Hematopoietic multipotent progenitor cell treated with erythropoietin and hydrocortisone succinate and interleukin-3 and kit ligand, for 6 days (in vitro differentiated cells): ENCODE measurements at places on chromosomes 12 and 14.

- DNase-seq, result no peak
These were observed 19.5 kb downstream of the TRAF3 start for GRCh38 chr14:102796661-102797190.

- DNase-seq, result peak; percentile 66
These were observed 87.7 kb downstream of the PELI2 start for GRCh38 chr14:56205881-56206280.

DNA sequence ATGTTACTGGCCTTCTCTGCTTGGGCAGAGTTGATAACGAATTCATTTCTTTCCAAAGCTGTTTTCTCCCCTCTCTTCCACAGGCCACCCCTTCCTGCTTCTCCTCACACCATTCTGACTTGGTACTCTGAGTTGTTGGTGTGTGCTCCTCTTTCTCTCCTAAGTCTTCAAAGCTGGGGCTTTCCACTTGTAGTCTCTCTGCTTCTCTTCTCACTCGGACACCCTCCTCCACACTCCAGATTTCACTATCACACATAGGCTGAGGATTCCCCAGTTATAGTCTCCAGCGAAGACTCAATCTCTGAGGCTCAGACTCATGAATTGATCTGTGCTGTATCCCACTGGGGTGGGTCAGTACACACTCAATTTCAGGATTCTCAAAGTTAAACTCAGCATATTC lies 201.0 kb downstream of the SSPN start:
- no peak for DNase-seq

DNA sequence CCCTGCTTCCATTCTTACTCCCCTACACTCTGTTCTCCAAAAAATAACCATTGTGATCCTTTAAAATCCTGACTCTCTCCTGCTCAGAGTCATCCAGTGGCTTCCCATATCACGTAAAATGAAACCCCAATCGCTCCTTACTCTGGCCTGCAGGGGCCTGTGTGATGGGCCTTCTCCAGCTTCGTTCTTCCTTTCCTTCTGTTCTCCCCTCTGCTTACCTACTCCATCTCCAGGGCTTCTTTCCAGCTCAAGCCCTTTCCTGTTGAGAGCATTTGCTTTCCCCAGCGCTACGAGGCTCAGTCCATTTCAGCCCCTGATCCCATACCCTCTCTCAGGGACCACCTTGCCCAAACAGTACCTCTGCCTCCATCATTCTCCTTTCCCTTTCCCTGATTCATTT lies 144.4 kb upstream of the ARHGAP5 start:
- no peak for DNase-seq

GRCh38 chr14:58479975-58480374 lies 52.5 kb downstream of the KIAA0586 start:
- peak; percentile 17 for DNase-seq

GRCh38 chr14:56895154-56895553 lies 84.9 kb upstream of the OTX2 start:
- DNase-seq, result no peak

DNA sequence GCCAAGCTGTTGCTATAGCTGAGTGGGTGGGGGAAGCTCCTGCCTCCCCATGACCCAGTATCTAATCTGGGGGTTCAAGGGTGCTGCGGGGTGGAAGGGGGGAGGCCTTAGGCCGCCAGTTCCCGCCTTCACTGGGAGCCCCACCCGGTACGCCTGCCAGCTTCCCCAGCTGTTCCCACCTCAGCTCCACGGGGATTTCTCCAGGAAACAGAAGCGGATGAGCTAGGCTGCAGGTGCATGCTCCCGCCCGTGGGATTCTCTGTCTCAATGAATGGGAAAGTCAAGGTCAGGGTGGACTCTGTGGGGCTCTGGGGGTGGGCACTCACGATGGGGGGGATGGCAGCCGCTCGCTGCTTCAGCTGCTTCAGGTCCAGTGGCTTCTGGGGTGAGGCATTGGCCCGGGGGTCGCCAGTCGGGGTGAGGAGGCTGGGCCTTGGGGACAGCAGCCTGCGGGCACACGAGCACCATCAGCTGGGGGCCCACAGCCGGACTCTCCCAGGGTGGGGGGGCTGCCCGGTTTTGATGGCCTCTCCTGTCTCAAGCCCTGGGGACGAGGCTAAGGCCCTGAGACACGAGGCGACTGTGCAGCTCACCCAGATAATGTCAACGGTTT lies 68.6 kb downstream of the RFLNA start:
- DNase-seq, result no peak

DNA sequence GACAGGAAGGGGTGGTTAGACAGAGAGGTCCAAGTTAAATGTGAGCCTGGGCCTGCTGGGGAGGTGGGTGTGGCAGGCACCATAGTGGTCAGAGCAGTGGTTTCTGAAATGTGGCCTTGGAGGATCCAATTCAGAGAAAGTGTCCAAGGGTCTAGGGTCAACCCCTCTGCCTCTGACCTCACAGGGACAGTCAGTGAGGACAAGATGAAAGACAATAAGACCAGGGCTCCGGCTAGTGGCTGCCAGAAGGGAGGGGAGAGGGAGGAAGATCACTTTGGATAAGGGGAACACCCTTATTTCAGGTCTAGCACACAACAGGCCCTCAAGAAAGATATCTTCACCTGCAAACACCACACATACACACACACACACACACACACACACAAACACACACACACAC lies 335.1 kb downstream of the MED13L start:
- DNase-seq, result no peak

DNA sequence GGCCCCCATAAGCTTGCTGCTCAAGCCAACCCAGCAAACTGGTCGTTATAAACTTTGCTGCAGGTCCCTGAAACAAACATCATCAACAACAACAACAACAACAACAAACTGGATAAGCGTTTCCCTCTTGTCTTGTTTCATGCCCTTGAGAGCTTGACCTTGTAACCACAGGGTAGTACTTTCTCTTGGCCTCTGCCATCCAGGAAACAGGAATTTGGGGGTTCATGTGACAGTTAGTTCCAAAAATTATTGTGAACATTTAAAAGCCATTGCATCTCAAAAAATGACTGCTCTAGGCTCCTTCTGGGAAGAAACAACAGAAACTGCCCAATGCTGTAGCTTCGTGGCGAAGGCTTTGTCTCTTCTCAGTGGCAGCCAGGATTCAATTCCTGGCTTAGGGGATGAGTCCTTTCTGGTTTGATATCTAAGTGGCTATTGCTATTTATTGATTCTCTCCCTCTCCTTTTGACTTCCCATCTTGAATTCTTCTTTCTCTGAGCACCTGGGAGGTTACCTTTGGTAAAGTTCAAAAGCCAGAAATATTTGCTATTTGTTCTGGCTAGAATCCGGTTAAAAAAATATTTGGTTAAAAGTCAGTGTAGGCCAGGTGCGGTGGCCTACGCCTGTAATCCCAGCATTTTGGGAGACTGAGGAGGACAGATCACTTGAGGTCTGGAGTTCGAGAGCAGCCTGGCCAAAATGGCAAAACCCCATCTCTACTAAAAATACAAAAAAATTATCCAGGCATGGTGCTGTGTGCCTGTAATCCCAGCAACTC lies 52.0 kb upstream of the CPM start:
- no peak for DNase-seq

DNA sequence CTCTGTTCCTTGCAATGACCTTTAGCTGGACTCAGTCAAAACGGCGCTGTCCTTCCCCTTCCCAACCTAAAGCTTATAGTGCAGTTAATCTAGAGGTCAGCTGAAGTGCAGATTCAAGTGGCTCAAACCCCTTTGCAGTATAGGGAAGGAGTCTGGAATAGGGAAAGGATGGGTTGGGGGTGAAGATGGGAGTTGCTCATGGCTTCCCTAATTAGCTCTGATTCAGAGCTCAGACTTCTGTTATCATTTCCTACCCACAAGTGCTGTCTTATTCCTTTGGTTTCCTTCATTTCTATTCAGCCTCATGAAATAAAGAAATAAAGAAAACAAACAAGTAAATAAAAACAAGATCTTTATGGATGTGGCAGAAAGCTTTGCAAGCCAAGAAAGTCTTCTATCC lies 264.0 kb upstream of the HMGA2 start:
- no peak for DNase-seq

DNA sequence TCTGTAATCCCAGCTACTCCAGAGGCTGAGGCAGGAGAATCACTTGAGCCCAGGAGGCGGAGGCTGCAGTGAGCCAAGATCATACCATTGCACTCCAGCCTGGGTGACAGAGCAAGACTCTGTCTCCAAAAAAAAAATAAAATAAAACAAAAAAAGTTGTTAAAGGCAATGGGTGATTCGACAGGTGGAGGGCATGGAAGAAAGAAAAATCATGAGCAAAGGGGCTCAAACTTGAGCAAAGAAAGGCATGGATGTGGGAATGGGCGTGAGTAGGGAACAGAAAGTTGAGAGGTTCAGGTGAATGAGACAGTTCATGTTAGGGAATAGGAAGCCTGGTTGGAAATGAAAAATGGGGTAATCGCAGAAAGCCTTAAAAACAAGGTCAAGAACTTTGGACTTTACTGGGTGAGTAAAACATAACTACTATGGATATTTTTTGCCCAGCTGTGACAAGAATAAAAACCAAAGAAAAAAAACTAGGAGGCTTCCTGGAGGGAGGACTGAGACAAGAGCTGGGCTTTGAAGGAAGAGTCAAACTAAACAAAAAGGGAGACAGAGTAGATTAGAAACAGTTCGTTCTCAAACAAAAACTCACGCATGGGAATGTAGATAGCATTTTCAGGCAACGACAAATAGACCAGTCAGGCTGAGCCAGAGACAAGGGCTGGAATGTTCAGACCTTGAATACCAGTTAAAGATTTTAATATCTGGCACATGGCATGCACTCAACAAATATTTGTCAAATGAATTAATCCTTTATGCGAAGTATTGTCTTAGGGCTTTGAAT lies 18.8 kb downstream of the PYM1 start:
- DNase-seq, result no peak
